ENCODE measurements at places on chromosomes 13 and 19.

GRCh38 chr13:114131583-114132418, 622 bp downstream of the RASA3 start:
- no peak for DNase-seq

DNA sequence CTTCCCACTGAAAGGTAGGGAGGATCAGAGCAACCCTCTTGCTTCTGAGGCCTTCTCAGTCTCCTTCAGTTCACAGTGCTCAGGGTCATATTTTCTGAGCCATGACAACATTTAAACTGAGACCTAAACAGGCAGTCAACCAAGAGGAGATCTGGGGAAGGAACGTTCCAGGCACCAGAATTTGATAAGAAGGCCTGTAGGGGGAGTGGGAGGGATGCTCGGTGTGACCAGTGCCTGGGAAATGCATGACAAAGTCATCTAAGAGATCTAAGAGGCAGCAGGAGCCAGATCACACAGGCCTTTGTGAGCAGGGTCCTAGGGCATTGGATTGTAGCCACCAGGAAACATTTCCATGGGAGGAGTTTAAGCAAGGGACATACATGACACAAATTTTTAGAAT, 71.6 kb downstream of the SHISA2 start:
- DNase-seq, result no peak

DNA sequence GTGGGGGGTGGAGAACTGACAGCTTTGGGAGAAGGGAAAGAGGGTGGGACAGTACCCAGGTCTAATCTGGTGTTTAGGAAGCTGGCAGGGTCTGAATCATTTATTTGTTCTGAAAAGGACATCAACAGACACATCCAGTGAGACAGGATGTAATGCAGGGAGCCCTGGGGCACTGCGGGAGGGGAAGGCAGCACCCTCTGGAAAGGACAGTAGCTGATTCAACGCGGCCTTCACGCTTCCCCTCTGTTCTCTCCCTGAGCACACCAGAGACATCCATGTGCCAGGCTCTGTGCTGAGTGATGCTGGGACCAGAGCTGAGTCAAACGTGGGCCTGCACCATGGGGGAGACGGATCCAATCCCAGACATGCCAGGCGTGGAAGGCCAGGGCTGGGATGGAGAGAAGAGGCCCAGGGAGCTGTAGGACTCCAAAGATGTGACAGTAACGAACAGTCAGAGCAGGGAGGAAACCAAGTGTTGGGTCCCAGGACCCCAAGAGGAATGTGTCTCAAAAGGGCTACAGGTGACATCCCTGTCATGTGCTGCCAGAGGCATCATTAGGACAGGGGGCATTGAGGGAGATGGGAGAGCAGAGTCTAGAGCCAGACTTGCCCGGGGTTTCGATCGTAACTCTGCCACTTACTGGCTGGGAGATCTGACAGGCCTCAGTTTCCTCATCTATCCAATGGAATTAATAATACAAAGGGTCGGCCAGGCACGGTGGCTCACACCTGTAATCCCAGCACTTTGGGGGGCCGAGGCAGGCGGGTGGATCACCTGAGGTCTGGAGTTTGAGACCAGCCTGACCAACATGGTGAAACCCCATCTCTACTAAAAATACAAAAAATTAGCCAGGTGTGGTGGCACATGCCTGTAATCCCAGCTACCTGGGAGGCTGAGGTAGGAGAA, 1.7 kb downstream of the ETFB start:
- DNase-seq, result no peak

- DNase-seq, result peak; percentile 0
Measured at GRCh38 chr19:11699931-11700794, 38.6 kb downstream of the ZNF823 start.

DNA sequence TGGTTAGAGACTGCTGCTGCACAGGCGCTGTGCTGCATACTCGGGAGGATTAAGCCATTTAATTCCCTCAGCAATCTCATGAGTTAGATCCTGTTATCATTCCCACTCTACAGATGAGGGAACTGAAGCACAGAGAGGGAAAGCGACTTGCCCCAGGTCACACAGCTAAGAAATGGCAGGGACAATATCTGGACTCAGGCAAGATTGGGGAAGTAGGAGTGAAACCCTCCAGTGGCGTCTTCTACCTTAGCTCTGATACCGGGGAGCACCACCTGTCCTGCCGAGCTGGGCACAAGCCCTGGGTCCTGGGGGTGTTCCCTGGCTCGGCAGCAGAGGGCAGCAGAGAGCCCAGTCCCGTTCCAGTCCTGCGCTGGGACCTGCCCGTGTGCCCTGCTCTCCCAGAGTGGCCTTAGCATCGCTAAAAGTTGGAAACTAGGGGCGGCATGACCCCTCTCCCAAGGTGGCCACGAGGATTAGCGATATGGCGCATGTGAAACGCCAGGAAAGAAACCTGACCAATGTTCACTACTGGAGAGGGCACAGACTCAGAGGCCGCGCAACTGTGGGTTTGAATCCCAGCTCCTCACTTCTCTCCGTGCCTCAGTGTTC, 20.5 kb downstream of the CYTH2 start:
- peak; percentile 4 for DNase-seq

DNA sequence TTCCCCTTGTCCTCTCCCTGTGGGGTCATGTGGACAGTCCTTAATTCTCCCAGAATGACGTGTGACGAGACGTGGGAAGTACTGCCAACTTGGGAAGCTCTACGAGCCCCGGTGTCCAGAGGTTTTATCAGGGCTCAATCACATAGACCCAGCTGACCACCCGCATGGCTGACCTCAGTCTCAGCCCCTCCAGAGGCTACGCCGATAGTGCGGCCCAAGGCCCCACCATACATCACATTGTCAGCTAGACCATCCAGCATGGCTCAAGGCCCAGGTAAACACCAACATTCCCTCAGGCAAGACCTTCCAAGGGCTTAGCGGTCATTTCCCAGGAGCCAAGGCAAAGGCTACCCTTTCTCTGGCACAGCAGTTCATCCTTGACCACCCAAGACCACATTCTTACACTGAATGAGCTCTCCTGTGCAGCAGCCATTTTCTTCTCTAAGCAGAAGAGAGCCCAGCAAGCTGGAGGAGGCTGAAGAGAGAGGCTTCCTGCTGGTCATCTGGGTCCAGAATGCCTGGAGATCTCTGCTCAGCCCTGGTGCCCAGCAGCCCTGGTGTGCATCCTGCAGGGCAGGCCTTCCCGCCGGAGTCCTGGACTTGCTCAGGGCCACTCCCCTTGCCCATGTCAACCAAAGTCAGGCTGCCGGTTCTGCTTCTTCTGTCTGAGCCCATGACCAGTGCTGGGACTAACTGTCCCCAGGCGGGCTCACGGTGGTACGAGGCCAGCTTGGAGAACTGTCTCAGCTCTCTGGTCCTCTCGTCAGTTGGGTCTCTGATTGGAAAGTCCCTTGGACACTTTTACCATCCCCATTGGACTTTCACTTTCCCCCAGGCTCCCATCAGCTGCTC, 7.9 kb upstream of the F10 start:
- no peak for DNase-seq

DNA sequence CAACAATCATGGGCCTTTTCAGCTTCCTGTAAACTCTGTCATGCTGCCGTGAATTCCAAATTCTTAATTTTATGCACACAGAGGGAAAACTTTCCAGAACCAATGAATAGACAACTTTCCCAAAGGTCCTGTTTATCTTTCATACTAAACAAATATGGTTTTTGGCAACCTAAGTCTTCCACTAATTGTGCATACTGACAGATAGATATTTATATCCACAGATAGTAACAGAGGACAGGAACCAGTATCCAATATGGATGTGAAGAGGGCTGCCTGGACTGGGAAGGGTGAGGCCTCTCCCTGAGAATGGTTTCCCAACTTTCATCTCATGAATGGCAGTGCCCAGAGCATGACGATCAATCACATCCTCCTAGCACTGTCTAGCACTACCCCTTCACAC, 80.4 kb downstream of the MRPL57 start:
- no peak for DNase-seq

- DNase-seq, result no peak
Measured at GRCh38 chr19:45814851-45815480, at the start of gene RSPH6A. RSPH6A (minus strand) TSS chr19:45815308; CDS start chr19:45815176, 132 bp downstream.

GRCh38 chr13:111122056-111122455, 6.9 kb downstream of the ARHGEF7 start:
- no peak for DNase-seq

DNA sequence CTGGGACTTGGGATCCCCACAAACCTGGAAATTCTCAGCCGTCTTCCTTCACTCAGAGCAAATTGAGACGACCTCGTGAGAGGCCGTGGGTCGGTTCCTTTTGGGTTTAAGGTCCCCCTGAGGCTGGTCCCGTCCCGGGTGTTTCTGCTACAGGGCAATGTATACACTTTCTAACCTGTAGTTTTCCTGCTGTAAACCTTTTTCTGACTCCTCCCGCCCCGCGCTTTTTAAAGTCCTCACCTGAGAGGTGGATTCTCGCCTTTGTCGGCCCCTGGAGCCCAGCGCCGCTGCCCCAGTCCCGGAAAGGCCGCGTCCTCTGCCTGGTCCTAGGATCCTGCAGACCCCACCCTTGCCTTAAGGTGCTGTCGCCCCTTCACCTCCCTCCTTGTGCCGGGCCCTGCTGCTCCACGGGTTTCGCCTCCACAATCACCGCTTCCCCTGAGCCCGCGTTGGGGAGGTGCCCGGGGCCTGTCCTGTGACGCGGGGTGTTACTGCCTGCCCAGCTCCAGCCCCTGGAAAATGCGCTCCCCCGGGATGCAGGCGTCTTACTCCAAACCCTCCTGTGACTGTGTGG, 391 bp downstream of the ZNF761 start:
- peak; percentile 25 for DNase-seq

DNA sequence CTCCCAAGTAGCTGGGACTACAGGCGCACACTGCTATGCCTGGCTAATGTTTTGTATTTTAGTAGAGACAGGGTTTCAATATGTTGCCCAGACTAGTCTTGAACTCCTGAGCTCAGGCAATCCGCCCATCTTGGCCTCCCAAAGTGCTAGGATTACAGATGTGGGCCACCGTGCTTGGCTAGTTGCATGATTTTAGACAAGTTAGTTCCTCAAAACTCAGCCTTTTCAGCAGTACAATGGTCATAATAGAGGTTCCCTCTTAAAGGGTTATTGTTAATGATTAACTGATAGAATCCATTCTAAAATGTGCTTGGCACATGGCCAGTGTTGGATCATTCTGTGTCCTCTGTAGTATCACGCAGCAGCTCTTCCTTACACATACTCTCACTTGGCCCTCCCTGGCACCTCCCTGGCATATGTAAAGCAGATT, 19.5 kb upstream of the IFT88 start:
- DNase-seq, result no peak

DNA sequence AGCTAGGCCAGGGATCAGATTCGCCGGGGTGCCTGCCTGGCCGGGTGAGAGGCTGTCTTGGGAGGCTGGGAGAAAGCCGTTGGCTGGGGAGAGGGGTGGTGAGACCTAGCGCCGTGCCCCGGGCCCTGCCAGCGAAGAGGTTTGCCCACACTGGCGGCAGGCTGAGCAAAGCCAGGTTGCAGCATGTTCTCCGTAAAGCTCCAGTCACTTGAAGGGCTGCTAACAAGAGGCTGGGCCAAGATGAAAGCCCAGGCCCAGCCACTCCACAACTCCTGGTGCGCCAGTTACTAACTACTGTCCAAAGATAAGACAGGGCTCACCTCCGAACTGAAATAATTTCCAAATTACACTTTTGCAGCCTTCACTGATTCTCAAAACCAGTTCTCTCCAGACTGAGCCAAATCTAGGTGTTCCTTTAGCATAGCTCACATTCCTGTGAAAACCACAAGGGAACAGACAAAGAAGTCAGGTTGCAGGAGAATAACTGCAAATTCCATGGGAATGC, 16.3 kb downstream of the ELAVL1 start:
- no peak for DNase-seq

DNA sequence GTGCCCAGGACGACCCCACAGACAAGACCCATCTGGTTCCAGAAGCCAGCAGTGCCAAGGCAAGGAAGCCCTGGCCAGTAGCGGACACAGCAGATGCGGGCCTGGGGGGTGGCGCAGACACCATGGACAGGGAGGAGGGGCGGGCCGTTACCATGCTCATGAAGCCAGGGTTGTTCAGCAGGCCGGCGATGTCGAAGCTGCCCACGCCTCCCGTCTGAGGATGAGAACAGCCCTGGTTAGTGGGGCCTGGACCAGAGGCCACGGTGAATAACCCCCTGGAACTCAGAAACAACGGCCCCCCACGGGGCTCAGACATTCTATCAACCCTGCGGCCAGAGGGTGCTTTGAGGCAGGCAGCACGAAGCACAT, 21.5 kb upstream of the SLC39A3 start:
- DNase-seq, result no peak

DNA sequence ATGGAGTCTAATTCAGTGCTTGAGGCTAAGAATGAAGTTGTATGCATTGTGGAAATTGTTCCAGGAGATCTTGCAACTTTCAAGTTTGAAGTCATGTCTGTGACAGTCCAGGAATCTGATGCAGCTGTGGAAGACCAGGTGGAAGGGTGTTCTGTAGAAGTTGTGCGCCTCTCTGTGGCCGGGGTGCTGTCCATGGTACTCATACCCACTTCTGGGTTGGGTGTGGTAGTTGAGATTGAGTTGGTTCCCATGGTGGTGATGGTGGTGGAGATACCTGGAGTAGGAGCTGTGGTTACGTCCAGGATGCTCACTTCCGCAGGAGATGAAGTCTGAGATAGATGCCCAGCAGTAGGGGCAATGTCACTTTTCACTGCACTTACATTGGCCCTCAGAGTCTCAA, 44.3 kb downstream of the MUC16 start:
- DNase-seq, result no peak
